Activated CD4-positive, alpha-beta T cell treated with anti-CD3 and anti-CD28 coated beads, Interleukin-2, amount 10 ng/mL, durations not matched to agents 7 days and 5 days (primary cell): ENCODE measurements at places on chromosomes 3 and 15. TPM values are rescaled to one million over a fixed set of nuclear protein-coding genes. Genes with fewer than 3 reads are reported as not detected.
A peak's percentile ranks its signal among the peaks of the same experiment; 100 is the strongest.

OXSR1 gene
- total RNA-seq = 57.3 TPM

GADL1 gene
- not detected for total RNA-seq

MLH1 gene
- total RNA-seq = 64.8 TPM

- no peak overlapping the region for H3K27ac ChIP-seq
- H3K4me1 ChIP-seq = no peaks in the 10 kb centered on the region
- H3K36me3 ChIP-seq = no peaks in the 10 kb centered on the region
Observed at GRCh38 chr3:129535075-129535474, 6.6 kb downstream of the RHO start.

GRCh38 chr3:183202004-183202722 is 39.6 kb upstream of the LAMP3 start:
- H3K36me3 ChIP-seq = peaks cover 27% of the 10 kb centered on the region
- H3K27ac ChIP-seq = peak overlapping the region; percentile 88
- H3K27me3 ChIP-seq = no peaks in the 10 kb centered on the region
- H3K4me3 ChIP-seq = peak overlapping the region; percentile 42

DNA sequence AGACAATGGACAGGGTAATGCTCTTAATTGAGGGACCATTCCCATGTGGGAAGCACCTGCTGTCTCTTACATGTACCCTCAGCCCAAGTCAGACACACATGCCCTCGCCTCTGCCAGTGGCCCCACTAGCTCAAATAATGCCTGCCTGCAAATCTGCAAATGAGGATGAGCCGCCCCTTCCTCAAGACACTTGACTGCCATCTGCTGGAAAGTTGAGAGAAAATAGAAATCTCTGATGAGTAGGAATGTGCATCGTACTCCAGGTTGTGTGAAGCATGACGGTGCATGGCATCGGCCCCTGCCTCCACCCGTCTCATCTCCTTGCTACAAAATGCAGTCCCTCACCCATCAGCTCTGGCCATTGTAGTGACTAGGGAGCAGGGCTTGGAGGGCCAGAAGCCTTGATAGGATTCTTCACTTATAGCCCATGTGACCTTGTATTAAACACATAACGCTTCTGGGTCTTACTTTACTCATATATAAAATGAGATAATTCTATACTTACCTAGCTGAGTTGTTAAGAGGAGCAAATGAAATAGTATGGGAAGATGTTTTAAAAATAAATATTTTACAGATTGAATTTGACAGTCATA is 6.3 kb upstream of the SCN5A start:
- DNase-seq = peak; percentile 47
- H3K27me3 ChIP-seq = peaks cover 34% of the 10 kb centered on the region
- H3K27ac ChIP-seq = no peak overlapping the region

DNA sequence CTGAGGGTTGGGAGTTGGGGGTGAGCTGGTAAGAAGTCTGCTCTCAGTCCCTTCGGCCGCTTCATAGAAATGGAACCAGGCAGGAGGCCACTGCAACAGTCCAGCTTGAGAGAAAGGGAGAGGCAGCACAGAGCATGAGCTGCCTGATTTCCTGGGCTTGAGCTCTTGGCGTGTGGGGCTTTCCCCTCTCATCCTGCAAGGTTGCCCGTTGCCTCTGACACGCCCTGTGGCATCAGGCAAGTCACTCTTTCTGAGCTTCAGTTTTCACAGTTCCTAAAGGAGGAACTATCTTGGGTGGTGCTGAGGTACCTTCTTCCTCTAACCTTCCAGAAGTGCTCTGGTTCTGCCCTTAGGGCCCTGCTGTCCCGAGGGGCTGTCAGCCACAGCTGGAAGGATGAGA is 4.9 kb downstream of the MESP2 start:
- no peaks in the 10 kb centered on the region for H3K36me3 ChIP-seq
- H3K4me3 ChIP-seq = no peak overlapping the region
- no peak overlapping the region for H3K27ac ChIP-seq
- H3K4me1 ChIP-seq = peaks cover 11% of the 10 kb centered on the region
- no peak for DNase-seq

TGM5 gene
- total RNA-seq = not detected

DNA sequence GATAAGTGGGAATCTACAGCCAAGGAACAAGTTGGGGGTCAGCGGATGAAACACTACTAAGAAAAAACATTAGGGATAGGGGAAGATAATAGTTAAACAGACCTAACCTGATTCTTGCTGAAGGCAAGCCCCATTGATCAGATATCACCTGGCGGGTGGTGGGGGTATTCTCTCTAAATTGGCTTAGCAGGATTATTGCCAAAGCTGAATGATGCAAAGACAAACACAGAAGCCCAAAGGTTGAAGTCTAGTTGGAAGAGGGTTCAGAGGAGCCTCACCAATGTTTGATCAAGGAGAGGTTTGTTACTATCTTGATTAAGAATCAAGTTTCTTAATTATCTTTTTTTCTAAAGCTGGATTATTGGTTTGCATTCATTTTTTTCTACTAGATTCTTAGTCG is 371.9 kb upstream of the CNTN4 start:
- no peak overlapping the region for H3K4me3 ChIP-seq
- H3K36me3 ChIP-seq = no peaks in the 10 kb centered on the region
- H3K27ac ChIP-seq = no peak overlapping the region
- no peak for DNase-seq
- no peaks in the 10 kb centered on the region for H3K27me3 ChIP-seq
- no peaks in the 10 kb centered on the region for H3K4me1 ChIP-seq

DNA sequence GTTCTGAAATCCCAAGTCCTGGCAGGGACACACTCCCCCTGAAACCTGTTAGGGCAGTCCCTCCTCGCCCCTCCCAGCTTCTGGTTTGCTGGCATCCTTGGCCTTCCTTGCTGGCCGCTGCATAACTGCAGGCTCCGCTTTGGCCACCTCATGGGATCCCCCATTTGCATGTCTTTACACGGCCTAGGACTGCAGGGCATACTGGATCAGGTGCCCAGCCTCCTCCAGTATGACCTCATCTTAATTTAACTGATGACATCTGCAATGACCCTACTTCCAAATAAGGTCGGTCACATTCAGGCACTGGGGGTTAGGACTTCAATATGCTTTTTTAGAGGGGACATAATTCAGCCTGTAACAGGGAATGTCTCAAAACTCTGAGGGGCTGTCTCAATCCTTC is 173.3 kb downstream of the RAB11A start:
- no peak overlapping the region for H3K27ac ChIP-seq
- peaks cover 12% of the 10 kb centered on the region for H3K27me3 ChIP-seq
- DNase-seq = no peak
- no peaks in the 10 kb centered on the region for H3K36me3 ChIP-seq
- H3K4me3 ChIP-seq = no peak overlapping the region

- no peak overlapping the region for H3K27ac ChIP-seq
- DNase-seq = no peak
- peaks cover 18% of the 10 kb centered on the region for H3K36me3 ChIP-seq
- peaks cover 56% of the 10 kb centered on the region for H3K4me1 ChIP-seq
- no peak overlapping the region for H3K4me3 ChIP-seq
- H3K27me3 ChIP-seq = no peaks in the 10 kb centered on the region
Observed at GRCh38 chr3:171281256-171281992, 178.8 kb downstream of the TNIK start.

- H3K27me3 ChIP-seq = no peaks in the 10 kb centered on the region
- H3K36me3 ChIP-seq = peaks cover 2% of the 10 kb centered on the region
- no peak for DNase-seq
- H3K27ac ChIP-seq = no peak overlapping the region
- H3K4me3 ChIP-seq = no peak overlapping the region
- H3K4me1 ChIP-seq = peaks cover 26% of the 10 kb centered on the region
Observed at GRCh38 chr3:30342318-30343060, 263.9 kb upstream of the TGFBR2 start.

ADGRG7 gene
- not detected for total RNA-seq

DNA sequence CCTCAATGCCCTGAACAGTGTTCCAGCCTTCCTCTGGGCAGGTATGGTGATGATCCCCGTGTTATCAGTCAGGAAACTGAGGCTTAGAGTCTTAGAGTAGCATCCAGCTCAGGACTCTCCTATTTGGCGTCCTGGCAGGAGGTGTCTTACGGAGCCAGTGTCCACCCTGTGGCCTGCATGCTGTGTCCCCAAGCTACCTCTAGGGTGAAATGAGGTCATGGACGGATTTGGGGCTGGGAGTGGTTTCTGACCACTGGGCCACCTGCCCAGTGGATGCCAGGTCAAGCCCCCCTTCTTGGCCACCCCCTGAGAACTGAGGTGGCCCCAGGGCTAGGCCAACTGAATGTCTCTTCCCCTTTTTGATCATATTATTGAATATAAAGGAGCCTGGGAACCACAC is 27.2 kb upstream of the SLC6A6 start:
- no peak overlapping the region for H3K27ac ChIP-seq
- H3K4me1 ChIP-seq = peaks cover 27% of the 10 kb centered on the region
- H3K36me3 ChIP-seq = no peaks in the 10 kb centered on the region
- no peak overlapping the region for H3K4me3 ChIP-seq

GRCh38 chr3:170128259-170128976 is 53.1 kb downstream of the PHC3 start:
- H3K27ac ChIP-seq = peak overlapping the region; percentile 72
- peak overlapping the region; percentile 12 for H3K4me3 ChIP-seq
- peaks cover 43% of the 10 kb centered on the region for H3K36me3 ChIP-seq
- no peaks in the 10 kb centered on the region for H3K27me3 ChIP-seq
- peak; percentile 63 for DNase-seq

MBNL1 gene
- total RNA-seq = 559 TPM

- no peak overlapping the region for H3K4me3 ChIP-seq
- no peaks in the 10 kb centered on the region for H3K4me1 ChIP-seq
- H3K36me3 ChIP-seq = no peaks in the 10 kb centered on the region
Observed at GRCh38 chr3:173739726-173740125, 342.2 kb downstream of the NLGN1 start.

DNA sequence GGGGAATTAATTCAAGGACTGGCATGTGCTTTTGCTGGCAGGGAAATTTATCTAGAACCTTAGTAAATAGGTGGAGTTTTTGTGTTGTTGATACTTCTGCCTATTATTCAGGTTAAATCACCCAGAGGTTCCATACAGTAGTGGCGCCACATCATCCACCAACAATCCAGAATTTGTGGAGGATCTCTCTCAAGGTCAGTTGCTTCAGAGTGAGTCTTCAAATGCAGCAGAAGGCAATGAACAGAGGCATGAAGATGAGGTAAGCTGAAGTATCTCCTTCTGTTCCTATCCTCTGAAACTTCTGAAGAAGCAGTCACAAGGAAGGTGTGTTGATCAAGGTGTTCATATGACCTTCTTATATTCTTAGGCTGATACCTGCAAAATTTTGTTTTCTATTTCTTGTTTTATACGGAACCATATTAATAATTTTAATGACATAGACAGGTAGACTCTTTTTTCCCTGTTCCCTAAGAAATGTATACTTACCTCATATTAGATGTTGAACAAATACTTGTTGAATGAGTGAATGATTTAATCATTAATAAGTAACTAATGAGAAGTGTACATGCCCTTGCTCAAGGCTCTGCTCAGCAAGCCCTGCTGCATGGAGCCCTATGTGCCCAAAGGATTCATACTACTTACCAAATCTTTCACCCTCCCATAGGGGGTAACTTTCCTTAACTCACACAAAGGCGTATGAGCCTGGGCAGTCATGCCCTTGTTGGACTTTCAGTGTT is 43.6 kb downstream of the HMG20A start:
- no peaks in the 10 kb centered on the region for H3K4me1 ChIP-seq
- DNase-seq = no peak
- no peak overlapping the region for H3K4me3 ChIP-seq

DNA sequence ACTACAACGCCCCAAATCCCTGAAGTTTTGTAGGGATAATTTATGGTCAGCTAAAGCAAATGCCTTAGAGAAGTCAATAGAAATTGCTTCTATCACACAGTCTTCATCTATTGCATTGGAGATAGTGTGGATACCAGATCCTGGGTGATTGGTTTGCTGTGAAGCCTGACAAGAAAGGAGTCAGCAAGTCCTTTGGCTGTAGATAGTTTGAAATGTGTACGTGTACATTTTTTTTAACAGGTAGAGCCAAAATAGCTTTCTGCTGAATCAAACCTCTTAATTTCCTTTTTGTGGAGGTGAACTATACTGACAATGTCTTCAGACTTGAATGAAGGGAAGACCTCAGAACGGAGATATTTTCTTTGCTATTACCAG is 312.3 kb downstream of the ZBBX start:
- H3K4me1 ChIP-seq = no peaks in the 10 kb centered on the region
- no peaks in the 10 kb centered on the region for H3K27me3 ChIP-seq
- no peaks in the 10 kb centered on the region for H3K36me3 ChIP-seq
- no peak overlapping the region for H3K4me3 ChIP-seq

- H3K4me3 ChIP-seq = no peak overlapping the region
- peaks cover 2% of the 10 kb centered on the region for H3K27me3 ChIP-seq
- H3K4me1 ChIP-seq = no peaks in the 10 kb centered on the region
- DNase-seq = no peak
- no peak overlapping the region for H3K27ac ChIP-seq
Observed at GRCh38 chr3:23182996-23183513, 20.1 kb upstream of the UBE2E2 start.

GRCh38 chr15:31379042-31379441 is 52.4 kb downstream of the KLF13 start:
- DNase-seq = no peak
- no peaks in the 10 kb centered on the region for H3K27me3 ChIP-seq
- H3K27ac ChIP-seq = no peak overlapping the region
- no peak overlapping the region for H3K4me3 ChIP-seq
- peaks cover 67% of the 10 kb centered on the region for H3K36me3 ChIP-seq

DNA sequence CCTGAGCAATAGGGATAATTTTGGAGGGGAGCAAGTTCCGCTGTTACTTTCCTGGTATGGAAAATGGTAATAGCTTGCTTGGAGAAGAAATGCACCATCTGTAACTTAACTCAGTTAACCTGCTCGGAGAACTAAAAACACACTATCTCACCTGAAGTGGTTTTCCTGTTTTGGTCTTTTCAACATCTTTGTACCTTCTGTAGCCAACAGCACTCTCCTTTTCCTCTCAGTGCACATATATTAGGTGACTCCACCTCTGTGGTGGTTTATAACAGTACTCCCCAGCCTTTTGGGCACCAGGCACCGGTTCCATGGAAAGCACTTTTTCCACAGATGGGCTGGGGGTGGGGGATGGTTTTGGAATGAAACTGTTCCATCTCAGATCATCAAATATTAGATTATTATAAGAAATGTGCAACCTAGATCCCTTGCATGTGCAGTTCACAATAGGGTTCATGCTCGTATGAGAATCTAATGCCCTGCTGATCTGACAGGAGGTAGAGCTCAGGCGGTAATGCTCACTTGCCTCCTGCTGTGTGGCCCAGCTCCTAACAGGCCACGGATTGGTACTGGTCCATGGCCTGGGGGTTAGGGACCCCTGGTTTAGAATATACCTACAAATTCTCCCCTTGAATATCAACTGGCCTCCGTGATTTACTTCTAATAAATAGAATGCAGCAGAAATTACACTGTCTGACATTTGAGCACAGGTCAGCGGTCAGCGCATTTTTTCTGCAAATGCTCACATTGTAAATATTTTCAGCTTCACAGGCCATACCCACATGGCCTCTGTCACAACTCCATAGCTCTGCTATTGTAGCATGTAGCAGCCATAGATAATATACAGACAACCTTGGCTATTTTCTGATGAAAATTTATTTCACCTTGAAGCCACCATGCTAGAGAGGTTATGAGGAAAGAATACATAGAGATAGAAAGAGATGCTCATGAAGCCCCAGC is 83.8 kb upstream of the SUCLG2 start:
- peak overlapping the region; percentile 82 for H3K27ac ChIP-seq
- no peaks in the 10 kb centered on the region for H3K27me3 ChIP-seq
- peaks cover 25% of the 10 kb centered on the region for H3K36me3 ChIP-seq
- H3K4me3 ChIP-seq = no peak overlapping the region
- peaks cover 32% of the 10 kb centered on the region for H3K4me1 ChIP-seq

GRCh38 chr15:77671362-77672056 is 38.8 kb upstream of the LINGO1 start:
- DNase-seq = no peak
- H3K4me3 ChIP-seq = no peak overlapping the region
- no peak overlapping the region for H3K27ac ChIP-seq
- H3K36me3 ChIP-seq = no peaks in the 10 kb centered on the region
- no peaks in the 10 kb centered on the region for H3K4me1 ChIP-seq

NME9 gene
- not detected for total RNA-seq

PCSK6 gene
- 0.46 TPM for total RNA-seq

GOLGA6A gene
- total RNA-seq = not detected
